NCI-H2107 (cell line): ENCODE measurements at places on chromosomes 12 and 14.

- no peak for DNase-seq
Observed at GRCh38 chr12:123836292-123836691, 74.2 kb downstream of the DNAH10 start.

- no peak for DNase-seq
Observed at GRCh38 chr12:75816897-75817296, 214.7 kb downstream of the PHLDA1 start.

DNA sequence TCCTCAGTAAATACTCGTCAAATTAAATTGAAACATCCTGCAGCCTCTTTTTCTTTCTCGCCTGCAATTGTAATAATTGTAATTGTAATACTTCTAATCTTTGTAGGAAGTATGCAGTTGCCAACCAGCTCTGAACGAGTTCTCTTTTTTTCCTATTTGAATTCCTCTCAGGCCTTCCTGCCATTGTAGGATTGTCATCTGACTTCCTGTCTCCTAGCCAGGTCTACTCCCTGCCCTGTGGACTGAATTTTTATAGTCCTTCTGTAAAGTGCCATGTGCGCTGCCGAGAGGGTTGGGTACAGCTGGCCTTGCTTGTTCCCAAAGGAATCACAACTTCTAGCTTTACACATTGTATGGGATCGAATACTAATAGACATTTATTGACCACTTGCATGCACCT is 183.3 kb downstream of the SSPN start:
- no peak for DNase-seq

GRCh38 chr12:5499566-5500330 is 67.8 kb downstream of the NTF3 start:
- DNase-seq = no peak

DNA sequence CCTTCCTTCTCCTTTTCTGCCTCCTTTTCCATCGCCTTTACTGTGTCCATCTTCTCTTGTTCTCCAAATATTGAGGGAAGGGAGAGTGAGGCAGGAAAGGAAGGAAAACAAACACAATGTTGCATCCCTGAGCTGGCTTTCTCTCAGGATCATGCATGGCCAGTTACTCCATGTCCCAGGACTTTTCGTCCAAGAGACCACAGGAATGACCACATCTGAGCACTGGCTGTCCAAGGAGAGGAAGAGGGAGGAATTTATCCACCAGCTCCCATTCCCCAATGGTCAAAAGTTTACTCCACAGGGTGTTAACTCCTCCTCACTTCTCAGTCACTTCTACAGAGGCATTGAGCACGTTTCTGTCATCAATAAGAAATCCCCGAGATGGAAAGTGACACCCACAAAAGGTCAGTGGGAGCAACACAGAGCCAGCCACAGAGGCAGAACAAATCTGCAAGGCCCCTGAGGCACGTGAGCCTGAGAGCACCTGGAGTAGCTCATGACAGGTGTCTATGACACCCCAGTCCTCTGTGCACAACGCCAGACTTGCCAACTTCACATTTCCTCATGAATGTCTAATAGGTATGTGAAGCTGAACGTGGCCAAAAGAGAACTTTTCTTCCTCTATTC is 177.3 kb upstream of the NUDT4 start:
- no peak for DNase-seq

GRCh38 chr12:110280779-110281548 is at the start of gene ATP2A2:
TSS of gene ATP2A2 (plus strand) at chr12:110281247. CDS start at chr12:110281790, 543 bp downstream.
- DNase-seq = peak; percentile 94

GRCh38 chr12:53099071-53099882 is 1.8 kb downstream of the IGFBP6 start:
- DNase-seq = peak; percentile 48

DNA sequence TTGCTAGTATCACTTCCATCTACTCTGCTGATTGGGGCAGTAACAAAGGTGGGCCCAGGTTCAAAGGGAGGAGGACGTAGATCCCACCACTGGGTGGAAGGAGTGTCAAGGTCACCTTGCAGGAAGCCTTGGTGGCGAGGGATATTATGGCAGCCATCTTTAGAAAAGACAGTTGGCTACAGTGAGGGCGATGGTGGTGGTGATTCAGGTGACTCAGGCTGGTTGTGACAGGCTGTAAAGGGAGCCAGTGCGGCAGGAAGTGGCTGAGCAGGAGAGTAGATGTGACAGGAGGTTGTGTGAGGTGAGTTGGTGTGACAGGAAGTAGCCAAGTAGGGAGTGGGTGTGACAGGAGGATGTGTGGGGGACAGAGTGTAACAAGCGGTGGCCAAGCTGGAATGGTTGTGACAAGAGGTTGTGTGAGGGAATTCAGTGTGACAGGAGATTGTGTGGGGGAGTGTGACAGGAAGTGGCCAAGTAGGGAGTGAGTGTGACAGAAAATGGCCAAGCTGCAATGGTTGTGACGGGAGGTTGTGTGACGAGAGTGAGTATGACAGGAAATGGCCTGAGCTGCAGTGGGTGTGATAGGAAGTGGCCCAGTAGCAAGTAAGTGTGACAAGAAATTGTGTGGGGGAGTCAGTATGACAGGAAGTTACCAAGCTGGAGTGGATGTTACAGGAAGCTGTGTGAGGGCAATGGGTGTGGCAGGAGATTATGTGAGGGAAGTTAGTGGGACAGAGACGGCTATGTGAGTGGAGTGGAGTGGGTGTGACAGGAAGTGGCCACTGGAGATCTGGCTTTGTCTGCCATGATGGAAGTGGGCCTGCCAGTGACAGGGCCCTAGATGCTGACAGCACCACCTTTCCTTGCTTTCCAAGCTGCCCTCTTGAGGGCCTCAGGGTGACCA is 136.5 kb upstream of the MYL2 start:
- no peak for DNase-seq

DNA sequence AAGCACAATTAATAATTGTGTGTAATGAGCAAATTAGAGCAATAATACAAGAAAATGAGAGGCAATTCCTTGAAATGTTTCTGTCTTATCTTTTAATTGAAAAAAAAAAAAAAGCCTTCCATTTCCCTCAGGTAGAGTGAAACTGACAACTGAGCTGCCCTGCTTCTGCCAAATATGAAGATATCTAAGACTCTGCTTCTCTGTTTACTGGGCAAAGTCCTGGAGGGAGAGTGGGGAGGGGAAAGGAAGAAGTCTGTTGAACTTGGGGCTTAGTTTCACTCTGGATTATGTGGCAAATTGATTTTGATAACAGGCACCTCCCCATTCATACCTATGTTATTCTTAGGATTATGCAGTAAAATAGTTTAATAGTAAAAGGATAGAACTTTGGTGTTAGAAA is 364.9 kb downstream of the NRXN3 start:
- DNase-seq = no peak

GRCh38 chr12:34205401-34205800 is 183.1 kb downstream of the ALG10 start:
- DNase-seq = no peak

GRCh38 chr14:61927060-61927459 is 164.8 kb downstream of the SNAPC1 start:
- DNase-seq = no peak

DNA sequence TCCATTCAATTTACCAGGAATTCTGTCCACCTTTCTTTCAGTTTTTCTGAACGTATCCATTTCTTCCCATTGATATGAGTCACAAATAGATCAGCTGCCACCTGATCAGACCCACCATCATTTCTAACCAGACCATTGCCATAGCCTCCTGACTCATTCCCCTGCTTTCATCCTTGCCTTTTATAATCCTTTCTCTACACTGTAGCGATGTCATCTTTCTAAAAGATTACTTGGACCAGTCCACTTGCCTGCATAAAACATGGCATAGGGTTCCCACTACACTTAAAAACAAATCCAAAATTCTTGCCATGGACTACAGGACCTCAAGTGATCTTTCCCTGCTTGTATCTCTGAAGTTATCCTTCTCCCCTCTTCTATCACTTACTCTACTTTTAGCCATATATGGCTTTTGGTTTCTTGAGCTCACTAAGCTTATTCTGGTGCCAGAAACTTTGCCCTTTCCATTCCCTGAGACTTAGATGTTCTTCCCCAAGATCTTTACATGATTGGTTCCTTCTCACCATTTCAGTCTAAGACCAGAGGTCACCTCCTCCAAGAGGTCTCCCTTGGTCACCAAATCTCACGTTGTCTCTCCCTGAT is 149.5 kb upstream of the KRR1 start:
- no peak for DNase-seq

- DNase-seq = peak; percentile 6
Observed at GRCh38 chr12:1171657-1172408, 180.8 kb downstream of the ERC1 start.

DNA sequence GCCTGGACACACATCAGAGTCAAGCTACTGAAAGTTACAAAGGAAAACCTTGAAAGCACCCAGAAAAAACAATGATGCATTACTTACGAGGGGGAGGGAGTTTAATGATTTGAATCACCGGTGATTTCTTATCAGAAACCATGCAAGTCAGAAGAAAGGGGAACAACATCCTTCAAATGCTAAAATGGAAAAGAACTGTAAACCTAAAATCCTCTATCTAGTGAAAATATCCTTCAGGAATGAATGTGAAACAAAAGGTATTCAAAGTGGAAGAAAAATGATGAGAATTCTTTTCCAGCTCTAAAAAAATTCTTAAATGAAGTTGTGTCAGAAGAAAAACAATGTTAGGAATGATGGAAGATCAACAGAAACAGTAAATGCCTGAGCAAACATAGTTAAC is 16.8 kb downstream of the SCAF11 start:
- DNase-seq = no peak

DNA sequence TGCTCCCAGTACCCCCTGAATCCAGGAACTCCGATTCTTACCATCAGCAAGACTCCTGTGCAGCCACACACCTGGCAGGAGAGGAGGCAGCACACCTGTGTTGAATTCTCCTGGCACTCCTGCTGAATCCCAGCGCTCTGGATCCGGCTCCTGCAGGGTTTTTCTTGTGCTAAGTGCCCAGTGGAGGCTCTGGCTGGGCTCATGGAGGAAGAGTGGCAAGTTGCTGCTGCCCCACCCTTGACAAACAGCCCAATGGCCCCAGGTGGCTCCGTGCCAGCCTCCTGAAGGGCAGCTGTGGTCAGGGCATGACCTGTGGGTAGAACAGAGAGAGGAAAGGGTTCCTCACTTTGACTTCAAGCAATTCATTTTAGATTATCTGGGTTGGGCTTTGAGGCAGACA is 20.0 kb downstream of the CRACR2A start:
- peak; percentile 13 for DNase-seq

GRCh38 chr12:24955853-24956252 is 7.0 kb upstream of the BCAT1 start:
- no peak for DNase-seq

DNA sequence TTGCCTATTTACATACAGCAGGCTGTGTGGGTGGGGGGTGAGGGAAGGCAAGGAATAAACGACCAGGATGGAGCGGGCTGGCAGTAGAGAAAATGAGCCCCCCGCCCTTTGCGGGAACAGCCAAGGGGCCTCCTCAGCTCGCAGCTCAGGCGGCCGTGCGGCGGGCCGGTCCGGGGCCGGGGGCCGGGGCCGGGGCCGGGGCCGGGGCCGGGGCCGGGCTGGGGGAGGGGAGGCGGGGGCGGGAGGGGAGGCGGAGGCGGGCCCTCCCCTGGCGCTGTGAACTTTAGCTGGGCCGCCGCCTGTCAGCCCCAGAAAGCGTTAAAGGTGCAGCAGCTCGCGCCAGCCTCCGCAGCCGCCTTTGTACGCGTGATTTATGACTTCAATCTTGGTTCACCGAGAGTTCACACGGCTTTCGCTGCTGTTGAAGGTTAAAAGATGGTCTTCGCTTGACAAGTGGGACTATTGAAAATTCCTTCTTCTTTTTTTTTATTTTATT is 28.8 kb downstream of the HOXC4 start:
- DNase-seq = no peak

DNA sequence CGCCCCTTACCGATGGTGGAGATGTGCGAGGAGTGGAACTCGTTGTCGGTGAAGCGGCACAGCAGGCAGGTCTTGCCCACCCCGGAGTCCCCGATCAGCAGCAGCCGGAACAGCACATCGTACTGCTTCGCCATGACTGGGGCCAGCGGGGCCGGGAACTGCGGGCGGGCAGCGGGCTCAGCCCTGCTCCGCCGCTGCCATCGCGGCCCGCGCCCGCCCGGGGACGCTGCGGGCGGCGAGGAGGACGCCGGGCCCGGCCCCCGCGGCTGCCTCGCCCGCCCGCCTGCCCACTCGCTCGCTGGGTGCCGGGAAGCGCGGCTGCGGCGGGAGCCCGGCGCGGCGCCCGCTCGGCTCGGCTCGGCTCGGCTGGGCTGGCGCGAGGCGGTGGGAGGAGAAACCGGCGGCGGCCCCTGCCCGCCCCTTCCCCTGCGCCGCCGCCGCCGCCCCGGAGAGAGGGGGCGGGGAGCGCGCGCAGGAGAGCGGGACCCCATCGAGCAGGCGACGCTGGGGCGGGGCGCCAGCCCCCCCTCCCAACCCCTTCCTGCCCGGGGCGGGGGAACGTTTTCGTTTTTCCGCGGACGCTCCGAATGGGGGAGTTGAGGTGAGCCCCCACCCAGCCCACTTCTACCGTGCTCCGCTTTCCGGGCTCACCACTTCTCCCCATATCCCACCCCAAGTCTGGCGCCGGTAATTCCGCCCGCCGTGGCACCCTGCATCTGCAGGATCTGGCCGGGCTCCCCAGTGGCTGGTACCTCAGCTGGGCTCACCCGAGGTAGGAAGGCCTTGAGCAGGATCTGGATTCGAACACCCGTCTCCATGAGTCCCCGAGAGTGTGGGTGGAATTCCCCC is at the start of gene RAB15:
Gene RAB15 (minus strand): TSS at position 394 of the 849 bp plus-strand sequence. CDS start 260 bp downstream, at position 134.
- no peak for DNase-seq

DNA sequence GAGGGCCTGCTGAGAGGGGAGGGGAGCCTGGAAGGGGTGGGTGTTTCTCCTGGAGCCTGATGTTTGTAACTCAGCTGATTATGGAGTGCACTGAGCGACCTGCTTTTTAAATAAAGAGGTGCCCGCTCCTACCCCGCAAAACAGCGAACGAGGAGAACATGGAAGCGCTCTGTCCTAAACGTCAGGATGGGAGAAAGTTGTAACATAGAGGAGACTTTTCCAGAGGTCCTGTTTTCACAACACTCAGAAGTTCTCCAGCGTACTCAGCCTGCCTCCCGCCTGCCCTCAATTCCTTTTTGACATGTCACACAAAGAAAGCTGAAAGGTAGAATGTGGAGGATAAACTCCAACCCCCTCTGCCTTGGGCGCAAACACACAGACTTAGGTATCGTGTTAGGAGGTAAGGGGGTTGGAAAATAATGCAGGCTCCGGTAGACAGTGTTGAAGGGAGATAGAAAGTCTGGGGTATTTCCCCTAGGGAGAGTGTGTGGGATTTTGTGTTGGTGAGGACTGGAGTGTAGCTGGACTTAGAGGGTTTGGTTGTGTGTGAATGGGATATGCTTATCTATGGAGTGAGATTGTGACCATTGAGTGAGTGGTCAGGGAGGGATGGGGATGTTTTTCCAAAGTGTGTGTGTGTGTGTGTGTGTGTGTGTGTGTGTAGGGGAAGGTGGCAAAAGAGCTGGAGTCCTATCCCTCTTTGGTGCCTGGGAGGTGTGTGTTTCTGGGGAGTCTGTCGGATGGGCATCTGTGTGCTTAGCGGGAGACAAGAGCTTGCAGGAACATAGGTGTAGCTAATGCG is 2.1 kb downstream of the NTF3 start:
- no peak for DNase-seq

GRCh38 chr12:116650585-116651087 is 87.2 kb downstream of the SPRING1 start:
- DNase-seq = no peak

DNA sequence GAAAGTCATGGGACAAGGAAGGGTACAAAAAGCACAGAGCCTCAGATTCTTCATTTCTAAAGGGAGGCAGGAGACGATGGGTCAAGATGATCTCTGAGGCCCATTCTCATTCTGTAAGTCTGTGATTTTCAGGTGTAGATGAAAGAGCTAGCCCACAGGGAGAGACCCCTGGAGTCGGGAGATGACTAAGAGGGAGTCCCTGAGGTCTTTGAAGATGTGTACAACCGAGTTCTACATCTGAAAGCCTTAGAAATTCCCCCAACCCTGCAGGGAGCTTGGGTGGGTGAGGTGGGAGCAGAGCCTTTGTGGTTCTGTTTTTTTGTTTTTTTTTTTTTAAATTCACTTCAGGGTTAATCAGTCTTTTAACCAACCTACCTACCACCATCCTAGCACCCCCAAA is 3.1 kb downstream of the WNT10B start:
- no peak for DNase-seq
